ENCODE measurements at places on chromosomes 5 and 9. TPM values are rescaled to one million over a fixed set of nuclear protein-coding genes. Genes with fewer than 3 reads are reported as not detected.

GRCh38 chr9:89411759-89412158, 86.2 kb downstream of the SEMA4D start:
- no peak for DNase-seq

DNA sequence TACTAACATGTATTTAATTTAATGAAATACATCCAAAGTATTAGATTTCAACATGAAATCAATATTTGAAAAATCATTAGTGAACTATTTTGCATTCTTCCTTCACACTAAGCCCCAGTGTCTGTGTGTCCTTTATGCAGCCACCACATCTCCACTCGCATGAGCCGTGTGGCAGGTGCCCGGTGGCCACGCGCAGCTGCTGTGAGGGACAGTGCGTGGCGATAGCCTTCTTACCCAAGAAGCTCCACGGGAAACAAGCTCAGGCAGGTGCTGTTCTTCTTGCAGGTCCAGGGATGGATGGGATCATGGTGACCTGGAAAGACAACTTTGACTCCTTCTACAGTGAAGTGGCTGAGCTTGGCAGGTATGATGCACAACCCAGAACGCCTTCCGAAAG, 79.3 kb upstream of the OTULINL start:
- DNase-seq = no peak

DNA sequence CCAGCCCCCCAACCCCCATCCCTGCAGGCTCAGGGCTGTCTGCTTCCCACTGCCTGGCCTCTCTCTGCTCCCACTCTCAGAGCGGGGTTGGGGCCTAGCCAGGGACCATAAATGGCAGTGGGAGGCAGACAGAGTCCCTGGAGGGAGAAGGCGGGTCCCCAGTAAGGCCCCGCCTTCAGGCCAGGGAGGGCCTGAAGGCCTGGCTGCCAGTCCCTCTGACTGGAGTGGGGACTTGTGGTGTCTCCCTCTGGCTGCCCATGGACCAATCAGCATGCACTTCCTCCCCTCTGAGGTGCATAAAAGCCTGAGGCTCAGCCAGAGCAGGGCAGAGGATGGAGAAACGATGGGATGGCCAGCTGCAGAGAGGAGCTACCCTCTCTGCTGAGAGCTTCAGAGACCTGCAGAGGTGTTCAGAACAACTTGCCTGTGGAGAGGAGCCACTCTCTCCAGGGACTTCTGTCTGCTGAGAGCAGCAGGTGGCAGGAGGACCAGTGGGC, 2.7 kb upstream of the BTNL9 start:
- DNase-seq = no peak

DNA sequence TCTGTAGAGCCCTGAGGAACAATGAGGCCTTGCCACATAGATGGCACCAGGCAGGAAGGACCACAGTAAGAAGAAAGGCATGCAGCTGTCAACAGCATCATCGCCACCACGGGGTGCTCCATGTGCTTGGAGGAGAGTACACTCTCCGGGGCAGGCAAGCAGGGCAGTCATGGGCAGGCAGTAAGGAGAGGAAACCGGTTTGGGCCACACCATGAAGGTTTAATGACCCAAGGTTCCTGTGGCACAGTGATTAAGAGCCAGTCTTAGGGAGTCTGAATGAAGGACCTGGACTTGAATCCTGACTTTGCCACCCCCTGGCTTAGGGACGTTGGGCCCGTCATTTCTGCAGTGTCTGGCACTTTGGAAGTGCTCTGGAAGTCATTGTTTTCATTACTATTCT, 80.6 kb upstream of the ZBTB43 start:
- no peak for DNase-seq

- no peak for DNase-seq
Measured at GRCh38 chr5:161302559-161302958, 244.0 kb downstream of the GABRB2 start.

- no peak for DNase-seq
Measured at GRCh38 chr9:89022902-89023301, 31.6 kb downstream of the S1PR3 start.

GRCh38 chr5:1162751-1163150, 38.6 kb upstream of the SLC6A19 start:
- DNase-seq = no peak

GRCh38 chr5:72268753-72269410, 51.2 kb downstream of the MRPS27 start:
- DNase-seq = no peak

DNA sequence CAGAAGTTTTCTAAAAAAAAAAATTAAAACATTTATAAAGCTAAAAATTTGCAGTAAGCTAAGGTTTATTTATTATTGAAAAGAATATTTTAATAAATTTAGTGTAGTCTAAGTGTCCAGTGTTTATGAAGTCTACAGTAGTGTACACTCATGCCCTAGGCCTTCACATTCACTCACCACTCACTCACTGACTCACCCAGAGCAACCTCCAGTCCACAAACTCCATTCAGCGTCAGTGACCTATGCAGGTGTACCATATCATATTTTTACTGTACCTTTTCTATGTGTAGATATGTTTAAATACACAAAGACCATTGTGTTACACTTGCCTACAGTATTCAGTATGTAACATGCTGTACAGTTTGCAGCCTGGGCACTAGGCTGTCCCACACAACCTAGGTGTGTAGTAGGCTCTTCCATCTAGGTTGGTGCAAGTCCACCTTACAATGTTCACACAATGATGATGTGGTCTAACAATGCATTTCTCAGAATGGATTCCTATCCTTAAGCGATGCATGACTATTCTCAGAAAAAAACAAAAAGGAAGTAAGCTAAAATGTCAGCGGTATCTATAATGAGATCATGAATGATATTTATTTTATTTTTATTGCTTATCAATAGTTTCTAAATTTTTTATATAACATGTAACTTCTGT, 336.7 kb downstream of the AGTPBP1 start:
- DNase-seq = no peak

DNA sequence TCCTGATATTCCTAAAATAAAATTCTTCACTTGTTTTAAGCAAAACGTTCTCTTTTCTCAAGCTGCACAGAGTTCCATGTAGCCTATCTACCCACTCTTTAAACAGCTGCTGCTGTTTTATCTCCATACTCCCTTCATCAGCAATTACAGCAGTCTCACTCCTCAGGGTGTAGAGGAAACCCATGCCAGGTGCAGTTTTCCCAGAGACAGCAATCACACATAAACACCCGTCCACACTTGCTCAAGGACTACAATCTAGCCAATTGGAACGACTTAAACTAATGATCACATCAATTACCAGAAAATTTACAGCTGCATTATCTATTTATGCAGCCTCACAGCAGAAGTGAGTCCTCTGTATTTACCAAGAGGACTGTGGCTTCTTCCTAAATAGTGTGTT, 141.7 kb downstream of the HTR1A start:
- DNase-seq = no peak

DNA sequence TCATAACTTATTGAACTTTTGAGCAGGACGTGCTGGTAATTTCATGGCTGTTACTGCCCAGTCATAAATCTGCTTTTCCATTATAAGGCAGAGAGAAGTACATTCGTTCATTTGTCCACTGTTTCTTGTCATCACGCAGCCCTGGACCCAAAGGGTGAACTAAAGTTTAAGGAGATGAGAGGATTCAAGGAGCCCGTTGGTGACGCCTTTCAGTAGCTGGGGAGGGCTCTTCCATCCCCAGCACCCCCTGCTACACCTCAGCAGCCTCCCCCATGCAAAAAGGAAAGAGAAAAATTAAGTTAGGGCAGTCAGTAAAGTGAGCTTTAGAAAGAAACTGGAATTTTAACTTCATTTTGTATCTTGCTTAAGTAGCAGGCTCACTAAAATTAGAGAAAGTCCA, 2.9 kb downstream of the FOXE1 start:
- DNase-seq = no peak

GRCh38 chr5:60535198-60535597, 164.8 kb downstream of the DEPDC1B start:
- no peak for DNase-seq

DNA sequence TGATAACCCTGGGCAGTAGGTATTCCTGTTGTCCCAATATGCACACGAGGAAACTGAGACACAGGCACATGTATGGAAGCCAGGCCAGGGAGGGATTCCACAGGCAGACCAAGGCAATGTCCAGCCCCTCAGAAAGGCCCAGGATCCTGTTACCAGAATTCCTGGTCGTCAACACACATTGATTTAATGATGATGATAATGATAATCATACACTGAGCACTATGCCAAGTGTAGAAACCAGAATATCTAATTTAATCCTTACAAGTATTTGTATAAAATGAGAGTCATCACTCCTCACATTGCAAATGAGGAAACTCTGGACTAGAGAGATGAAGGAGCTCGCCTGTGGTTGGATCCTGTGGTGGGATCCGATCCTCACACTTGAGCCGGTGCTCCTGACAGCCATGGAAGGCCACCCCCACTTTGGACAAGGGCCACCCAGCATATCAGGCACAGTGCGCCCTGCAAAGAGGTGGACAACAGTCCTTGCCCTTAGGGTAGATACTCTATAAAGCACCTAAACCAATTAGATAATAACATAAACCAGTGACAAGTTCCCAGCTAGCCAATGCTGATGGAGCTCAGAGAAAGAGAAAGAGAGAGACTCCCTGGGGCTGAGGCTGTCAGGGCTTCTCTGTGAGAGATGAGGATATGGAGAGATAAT, 185.3 kb downstream of the SLIT3 start:
- DNase-seq = no peak

- no peak for DNase-seq
Measured at GRCh38 chr5:65913519-65913918, 12.9 kb upstream of the ERBIN start.

DNA sequence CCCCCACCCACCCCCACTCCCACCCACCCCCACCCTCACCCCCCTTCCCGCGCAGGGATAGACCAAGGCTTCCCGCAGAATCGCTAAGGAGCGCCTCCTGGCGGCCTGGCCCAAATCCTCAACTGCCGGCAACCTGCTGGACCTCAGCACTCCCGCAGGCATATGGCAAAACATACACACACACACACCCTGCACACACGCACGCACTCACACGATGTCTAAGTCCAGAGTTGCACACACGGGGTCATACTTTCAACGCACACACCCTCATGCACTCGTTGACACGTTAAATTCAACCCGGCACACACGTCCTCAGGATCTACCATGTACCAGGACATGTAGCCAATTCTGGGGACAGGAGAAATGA, 1.7 kb downstream of the CPLX2 start:
- DNase-seq = no peak

DNA sequence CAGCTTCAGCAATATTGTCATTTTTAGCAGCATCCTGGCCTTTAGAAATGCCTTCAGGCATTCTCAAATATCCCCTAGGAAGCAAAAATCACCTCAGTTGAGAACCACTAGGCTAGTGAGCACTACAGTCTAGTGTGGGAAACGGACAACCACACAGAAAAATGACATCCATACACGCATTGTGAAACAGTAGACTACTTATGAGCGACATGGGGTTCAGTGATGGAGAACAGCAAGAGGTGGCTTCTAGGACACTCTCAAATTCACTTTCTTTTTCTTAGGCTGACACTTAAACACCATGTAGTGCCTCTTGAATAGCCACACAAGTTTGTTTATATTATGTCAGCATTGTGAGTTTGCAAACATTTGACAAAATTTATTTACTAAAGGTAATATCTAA, 203.0 kb downstream of the KDM4C start:
- no peak for DNase-seq

- no peak for DNase-seq
Measured at GRCh38 chr9:136901516-136902258, 15.4 kb downstream of the TRAF2 start.

GRCh38 chr5:14410394-14411201, 171.0 kb upstream of the OTULINL start:
- DNase-seq = no peak

GRCh38 chr9:113578882-113579282, 115.4 kb downstream of the RGS3 start:
- DNase-seq = no peak

DNA sequence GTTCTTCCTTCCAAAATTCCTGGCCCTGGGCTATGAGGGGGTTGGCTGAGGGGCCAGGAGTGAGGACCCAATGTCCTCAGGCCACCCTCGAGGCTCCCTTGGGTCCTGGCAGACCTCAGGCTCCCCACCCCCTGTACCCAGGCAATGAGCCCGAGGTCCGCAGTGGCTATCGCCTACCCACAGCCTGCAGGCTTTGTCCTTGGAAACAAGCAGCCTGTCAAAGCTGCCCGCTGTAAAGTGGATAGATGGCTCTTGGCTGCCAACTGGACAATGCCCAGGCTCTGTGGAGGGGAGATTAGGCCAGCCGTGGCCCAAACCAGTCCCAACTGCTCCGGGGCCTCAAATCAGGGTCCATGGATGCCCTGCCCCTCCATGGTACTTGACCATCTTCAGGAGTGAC, 2.2 kb upstream of the ADGRD2 start:
- DNase-seq = no peak

The DDX4 gene
- not detected for total RNA-seq

The EFNA5 gene
- 9.2 TPM for total RNA-seq

The PHF24 gene
- 2.2 TPM for total RNA-seq

The CTNNAL1 gene
- total RNA-seq = 44.6 TPM

The ZNF658 gene
- total RNA-seq = 6.1 TPM

The F2RL1 gene
- 0.16 TPM for total RNA-seq

The NRG2 gene
- 6.4 TPM for total RNA-seq
